ENCODE measurements at places on chromosomes 7 and 10.

GRCh38 chr10:17238445-17239291, 10.6 kb downstream of the VIM start:
- ATAC-seq = peak; percentile 89

- ATAC-seq = no peak
Measured at GRCh38 chr7:407721-408539, 111.7 kb downstream of the PDGFA start.

- ATAC-seq = no peak
Measured at GRCh38 chr10:102418622-102419268, at the start of gene PSD. TSS of gene PSD (minus strand) at chr10:102418785. CDS start at chr10:102417038, 1,747 bp downstream.

- ATAC-seq = peak; percentile 85
Measured at GRCh38 chr10:71911296-71911953, 52.8 kb upstream of the CHST3 start.

GRCh38 chr7:10216462-10216861, 757.2 kb upstream of the PHF14 start:
- ATAC-seq = no peak
